Motor neuron (in vitro differentiated cells): ENCODE measurements at places on chromosomes 2 and 18. TPM values are rescaled to one million over a fixed set of nuclear protein-coding genes. Genes with fewer than 3 reads are reported as not detected.

TET3 gene
- 10.9 and 13.3 TPM in 2 replicates for total RNA-seq

PPP1R1C gene
- 6.9 and 10.3 TPM in 2 replicates for total RNA-seq

DES gene
- total RNA-seq, result 1.0 and 1.3 TPM in 2 replicates

NT5C1B gene
- total RNA-seq, result 1.1 and 1.4 TPM in 2 replicates

EFHD1 gene
- 2.8 TPM in 2 replicates for total RNA-seq

CCBE1 gene
- total RNA-seq, result 0.04 and 0.58 TPM in 2 replicates

C2orf66 gene
- total RNA-seq, result 0.47 and 0.97 TPM in 2 replicates

FHOD3 gene
- 26.0 and 28.0 TPM in 2 replicates for total RNA-seq

UGT1A4 gene
- total RNA-seq, result 0.08 TPM in 1 of 2 replicates, not detected in the other

GULP1 gene
- total RNA-seq, result 14.7 and 15.8 TPM in 2 replicates

G6PC2 gene
- total RNA-seq, result not detected in 2 replicates

SERPINB5 gene
- total RNA-seq, result 0.25 TPM in 1 of 2 replicates, not detected in the other

ZBTB7C gene
- total RNA-seq, result 0.36 and 1.7 TPM in 2 replicates

EVX2 gene
- total RNA-seq, result 0.05 and 0.19 TPM in 2 replicates

PID1 gene
- total RNA-seq, result 2.6 and 2.7 TPM in 2 replicates

UGT1A5 gene
- total RNA-seq, result not detected in 2 replicates

SULT1C2 gene
- 1.9 and 2.0 TPM in 2 replicates for total RNA-seq

GPR148 gene
- total RNA-seq, result 0.16 and 0.25 TPM in 2 replicates

CDCA7 gene
- 5.4 and 6.8 TPM in 2 replicates for total RNA-seq

SPDYA gene
- total RNA-seq, result 1.3 and 2.8 TPM in 2 replicates

CD302 gene
- 1.5 and 1.8 TPM in 2 replicates for total RNA-seq

HOXD9 gene
- total RNA-seq, result 3.1 and 3.8 TPM in 2 replicates
